ENCODE measurements at places on chromosomes 3 and 15. TPM values are rescaled to one million over a fixed set of nuclear protein-coding genes. Genes with fewer than 3 reads are reported as not detected.

DNA sequence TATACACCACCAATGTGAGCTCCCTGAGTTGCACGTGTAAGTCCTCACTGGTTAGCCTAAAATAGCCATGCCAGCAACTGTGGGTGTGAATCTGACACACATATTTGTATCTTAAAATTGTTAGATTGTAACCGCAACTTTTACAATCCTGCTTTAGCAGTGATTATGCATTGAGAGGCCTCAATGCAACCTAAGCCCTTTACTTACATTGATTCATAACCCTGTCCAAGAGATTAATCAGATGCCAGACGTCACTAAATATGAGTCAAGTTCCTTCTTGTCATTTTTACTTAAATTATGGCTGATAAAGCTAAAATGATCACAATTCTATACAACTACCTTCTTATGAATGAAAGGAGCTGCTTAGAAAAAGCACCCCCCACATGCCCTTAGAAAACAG is 46.9 kb downstream of the IL17RD start:
- no peak for DNase-seq

SERPINI1 gene
- 6.3 TPM for total RNA-seq

GRCh38 chr3:52930748-52931147 is 33.4 kb upstream of the STIMATE start:
- DNase-seq = no peak

NOP10 gene
- total RNA-seq = 212 TPM

- DNase-seq = no peak
These were observed 15.9 kb upstream of the GREM1 start for GRCh38 chr15:32701863-32702262.

DNA sequence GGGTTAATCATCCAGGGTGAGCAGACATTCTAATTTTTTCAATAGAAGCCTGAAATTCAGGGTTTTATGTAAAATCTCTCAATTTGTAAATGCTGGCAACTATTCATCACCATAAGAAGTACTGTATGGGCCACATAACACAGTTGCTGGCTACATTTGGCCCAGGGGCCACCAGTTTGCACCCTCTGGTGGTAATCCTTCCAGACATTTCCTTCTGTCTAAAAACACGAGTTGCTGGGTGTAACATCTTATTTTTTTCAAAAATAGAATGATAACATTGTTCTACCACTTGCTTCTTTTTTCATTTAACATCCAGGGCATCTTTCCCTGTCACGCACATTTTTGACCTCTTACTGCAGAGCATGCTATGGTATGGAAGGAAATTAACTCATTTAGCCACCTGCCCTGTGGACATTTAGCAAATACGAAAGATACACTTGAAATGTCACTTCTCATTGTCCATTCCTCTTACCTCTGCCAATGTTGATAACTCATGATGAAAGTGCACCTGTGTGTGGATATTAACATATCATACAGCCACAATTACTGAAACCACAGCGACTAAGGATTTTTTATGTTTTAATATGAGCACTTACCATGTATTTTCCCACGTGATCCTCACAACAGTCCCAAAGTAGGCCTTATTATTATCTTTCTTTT is 117.5 kb upstream of the ARHGEF3 start:
- no peak for DNase-seq

GRCh38 chr15:87487484-87487883 is 769.1 kb downstream of the NTRK3 start:
- no peak for DNase-seq

GRCh38 chr3:59758672-59759071 is 708.8 kb upstream of the CFAP20DC start:
- DNase-seq = no peak

ATP8B4 gene
- 15.1 TPM for total RNA-seq

DNA sequence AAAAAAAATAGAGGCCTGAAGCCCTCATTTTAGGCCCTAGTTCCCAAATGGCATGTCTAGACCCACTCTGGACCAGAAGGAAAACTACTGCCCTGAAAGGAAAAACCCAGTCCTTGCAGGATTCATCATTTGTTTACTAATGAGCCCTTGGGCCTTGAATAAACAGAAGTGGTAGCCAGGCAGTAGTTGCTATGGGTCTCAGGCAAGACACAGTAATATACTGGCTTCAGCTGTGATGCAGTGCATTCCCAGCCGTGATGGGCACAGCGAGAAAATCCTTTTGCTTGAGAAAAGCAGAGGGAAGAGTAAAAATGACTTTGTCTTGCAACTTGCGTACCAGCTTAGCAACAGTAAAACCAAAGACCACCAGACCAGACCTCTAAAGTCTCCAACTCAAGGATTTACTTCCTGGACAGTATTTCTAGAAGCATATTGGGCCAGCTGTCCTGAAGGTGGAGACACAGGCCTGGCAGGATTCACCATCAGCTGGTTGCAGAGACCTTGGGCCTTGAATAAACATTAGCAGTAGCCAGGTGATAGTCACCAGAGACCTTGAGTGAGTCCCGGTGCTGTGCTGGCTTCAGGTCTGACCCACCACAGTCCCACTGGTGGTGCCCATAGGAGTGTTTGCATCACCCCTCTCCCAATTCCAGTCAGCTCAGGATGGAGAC is 208.3 kb upstream of the SLITRK3 start:
- DNase-seq = no peak

XYLB gene
- total RNA-seq = 0.43 TPM

KLHL40 gene
- total RNA-seq = not detected

MITF gene
- 27.4 TPM for total RNA-seq

Measured in ascending aorta (tissue), 2 donors.